Aorta (tissue), 5 donors: ENCODE measurements at places on chromosomes 4 and X. TPM values are rescaled to one million over a fixed set of nuclear protein-coding genes. Genes with fewer than 3 reads are reported as not detected.

EMCN gene
- total RNA-seq, result 26.5 TPM

ZDHHC15 gene
- 3.1 TPM for total RNA-seq

STK32B gene
- total RNA-seq, result 2.2 TPM

NPY2R gene
- total RNA-seq, result 0.13 TPM

NEK1 gene
- total RNA-seq, result 24.4 TPM

RASL11B gene
- total RNA-seq, result 5.7 TPM

BCOR gene
- total RNA-seq, result 46.7 TPM

PNMA5 gene
- not detected for total RNA-seq

EDA gene
- total RNA-seq, result 4.6 TPM

LNX1 gene
- total RNA-seq, result 11.1 TPM

UTP14A gene
- 13.6 TPM for total RNA-seq

CHRNA9 gene
- total RNA-seq, result not detected

DTHD1 gene
- 0.58 TPM for total RNA-seq

PABPC1L2B gene
- not detected for total RNA-seq

CLNK gene
- total RNA-seq, result 0.30 TPM

MAGEB4 gene
- not detected for total RNA-seq

TKTL2 gene
- total RNA-seq, result not detected

- DNase-seq, result no peak
Observed at GRCh38 chrX:82412858-82413257, 1095.2 kb upstream of the POU3F4 start.

- DNase-seq, result no peak
Observed at GRCh38 chr4:5361968-5362367, 310.7 kb downstream of the STK32B start.

GRCh38 chr4:188107931-188108843 is 1.2 kb downstream of the TRIML2 start:
- DNase-seq, result no peak

DNA sequence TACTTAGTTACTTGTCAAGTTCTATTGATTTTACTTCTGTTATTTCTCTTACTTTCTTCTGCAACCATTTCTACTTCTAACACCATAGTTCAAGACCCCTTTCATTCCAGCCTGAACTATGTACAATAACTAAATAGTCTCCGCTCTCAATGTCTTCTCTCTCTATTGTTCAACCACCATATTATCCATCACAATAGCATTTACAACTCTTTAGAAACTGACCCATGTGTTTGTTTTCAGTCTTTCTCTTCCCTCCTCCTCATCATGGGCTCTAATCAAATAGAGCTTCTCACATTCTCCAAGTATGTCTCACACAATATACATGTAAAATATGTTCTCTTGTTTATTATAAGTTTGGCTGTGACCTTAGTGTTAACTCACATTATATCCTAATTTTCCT is 143.6 kb downstream of the ZAR1 start:
- DNase-seq, result no peak

GRCh38 chr4:85779165-85779564 is 304.2 kb downstream of the ARHGAP24 start:
- DNase-seq, result no peak

- DNase-seq, result peak; percentile 69
Observed at GRCh38 chrX:23756165-23756564, 13.1 kb upstream of the ACOT9 start.

GRCh38 chrX:21905953-21906352 is 34.6 kb upstream of the SMS start:
- DNase-seq, result no peak

DNA sequence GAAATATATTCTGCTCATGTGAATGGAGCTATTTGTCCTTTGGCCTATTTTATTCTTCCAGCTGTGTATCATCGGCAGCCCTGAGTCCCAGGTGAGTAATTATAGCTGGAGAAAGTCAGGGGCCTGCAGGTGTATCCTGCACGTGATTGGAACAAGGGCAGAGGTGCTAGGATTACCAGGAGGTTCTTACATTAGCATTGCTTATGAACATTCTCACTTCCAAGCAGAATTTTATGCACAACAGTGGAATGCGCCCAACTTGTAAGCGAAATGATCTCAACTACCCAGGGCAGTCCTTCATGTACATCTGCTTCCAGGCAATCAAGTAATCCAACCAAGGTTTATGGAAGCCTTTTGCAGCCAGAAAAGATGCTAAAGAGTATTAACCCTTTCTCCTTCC is 68.9 kb upstream of the NRK start:
- no peak for DNase-seq

- DNase-seq, result no peak
Observed at GRCh38 chrX:391717-392574, 5.2 kb upstream of the PPP2R3B start.

GRCh38 chrX:19280636-19281035 is 63.1 kb upstream of the PDHA1 start:
- no peak for DNase-seq

DNA sequence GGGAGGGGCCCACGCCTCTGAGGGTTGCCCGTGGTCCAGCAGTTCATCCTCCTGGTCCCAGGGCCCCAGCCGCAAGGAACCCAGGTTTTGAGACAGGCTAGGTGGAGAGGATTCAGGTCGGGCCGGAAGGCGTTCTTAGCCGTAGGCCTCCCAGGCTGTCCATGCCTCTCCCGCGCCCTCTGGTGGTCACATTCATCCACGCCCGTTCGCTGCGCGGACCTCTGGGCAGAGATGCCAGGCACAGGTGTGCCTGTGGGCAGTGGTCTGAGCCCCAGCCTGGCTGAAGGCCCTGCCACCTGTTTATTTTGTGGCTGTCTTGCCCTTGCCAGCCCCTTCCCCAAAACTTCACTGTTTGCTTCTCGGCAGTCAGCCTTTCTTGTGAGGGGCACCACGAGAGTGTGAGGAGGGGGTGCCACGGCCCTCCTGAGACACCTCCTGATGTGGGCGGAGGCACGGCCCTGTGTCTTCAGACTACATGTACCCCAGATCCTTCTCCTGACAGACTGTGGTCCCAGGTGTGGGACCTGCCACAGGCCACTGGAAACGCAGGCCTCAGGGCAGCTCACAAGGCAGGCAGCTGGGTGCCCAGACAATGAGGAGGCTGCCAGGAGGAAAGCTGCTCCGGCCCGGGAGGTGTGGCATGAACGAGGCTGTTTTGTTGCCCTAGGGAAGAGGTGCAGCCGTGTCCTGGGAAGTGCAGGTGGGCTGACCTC is 5.0 kb downstream of the UVSSA start:
- peak; percentile 90 for DNase-seq

GRCh38 chr4:71533121-71533520 is 194.3 kb downstream of the SLC4A4 start:
- DNase-seq, result no peak

DNA sequence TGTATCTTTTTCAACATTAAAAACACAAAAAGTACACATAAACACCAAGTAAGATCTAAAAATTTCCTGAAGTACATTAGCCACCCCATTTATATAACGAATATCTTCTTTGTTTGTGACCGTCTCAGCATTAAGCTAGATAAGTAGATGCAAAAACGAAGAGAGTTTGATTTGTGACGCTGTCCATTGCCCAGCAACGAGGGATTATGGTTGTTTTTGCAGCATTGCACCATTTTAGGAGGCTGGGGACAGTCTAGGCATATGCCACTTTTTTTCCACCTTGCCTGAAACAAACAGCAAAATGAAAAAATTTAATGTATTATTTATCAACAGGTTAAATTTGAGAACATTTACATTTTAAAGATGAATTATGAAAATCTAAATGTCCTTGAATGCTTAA is 12.0 kb upstream of the IGSF1 start:
- DNase-seq, result no peak

GRCh38 chr4:122163767-122164166 is 11.6 kb downstream of the BLTP1 start:
- DNase-seq, result no peak

DNA sequence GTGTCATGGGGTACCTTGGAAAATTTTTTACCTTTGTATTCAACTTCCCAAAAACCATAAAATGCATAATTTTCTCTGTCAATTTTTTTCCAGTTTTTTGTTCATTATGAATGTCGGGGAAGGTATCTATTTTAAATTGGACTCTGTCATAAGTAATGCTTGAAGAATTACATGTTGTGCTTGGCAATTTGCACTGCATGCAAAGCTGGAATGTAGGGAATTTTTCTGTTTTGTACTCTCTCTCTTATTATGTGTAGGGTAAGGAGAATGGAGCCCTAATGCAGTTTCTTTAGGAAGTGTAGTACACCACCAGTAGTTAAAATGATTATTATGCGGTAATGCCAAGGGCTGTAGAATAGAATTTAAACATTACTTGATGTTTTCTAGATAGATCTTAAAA is 137.7 kb upstream of the LIMCH1 start:
- no peak for DNase-seq

- DNase-seq, result peak; percentile 86
Observed at GRCh38 chr4:182916483-182917181, 554 bp downstream of the DCTD start.

GRCh38 chrX:56733459-56734046 is 4.5 kb downstream of the NBDY start:
- no peak for DNase-seq

DNA sequence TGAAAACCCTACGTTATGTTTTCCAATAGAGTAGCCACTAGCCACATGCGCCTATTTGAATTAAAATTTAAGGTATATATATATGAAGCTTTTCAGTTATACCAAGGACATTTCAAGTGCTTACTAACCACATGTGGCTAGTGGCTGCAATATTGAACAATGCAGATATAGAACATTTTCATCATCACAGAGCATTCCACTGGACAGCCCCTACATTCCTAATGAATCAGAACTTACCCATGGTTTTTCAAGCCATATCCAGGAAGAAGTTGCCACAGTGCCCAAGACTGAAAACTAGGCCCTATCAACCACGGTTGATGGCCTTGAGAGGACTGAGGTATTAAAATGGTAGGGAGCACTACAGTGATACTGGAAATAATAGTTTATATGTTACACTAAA is 29.7 kb downstream of the NEK1 start:
- DNase-seq, result no peak

- DNase-seq, result no peak
Observed at GRCh38 chr4:165726831-165727230, 146.2 kb upstream of the TLL1 start.

DNA sequence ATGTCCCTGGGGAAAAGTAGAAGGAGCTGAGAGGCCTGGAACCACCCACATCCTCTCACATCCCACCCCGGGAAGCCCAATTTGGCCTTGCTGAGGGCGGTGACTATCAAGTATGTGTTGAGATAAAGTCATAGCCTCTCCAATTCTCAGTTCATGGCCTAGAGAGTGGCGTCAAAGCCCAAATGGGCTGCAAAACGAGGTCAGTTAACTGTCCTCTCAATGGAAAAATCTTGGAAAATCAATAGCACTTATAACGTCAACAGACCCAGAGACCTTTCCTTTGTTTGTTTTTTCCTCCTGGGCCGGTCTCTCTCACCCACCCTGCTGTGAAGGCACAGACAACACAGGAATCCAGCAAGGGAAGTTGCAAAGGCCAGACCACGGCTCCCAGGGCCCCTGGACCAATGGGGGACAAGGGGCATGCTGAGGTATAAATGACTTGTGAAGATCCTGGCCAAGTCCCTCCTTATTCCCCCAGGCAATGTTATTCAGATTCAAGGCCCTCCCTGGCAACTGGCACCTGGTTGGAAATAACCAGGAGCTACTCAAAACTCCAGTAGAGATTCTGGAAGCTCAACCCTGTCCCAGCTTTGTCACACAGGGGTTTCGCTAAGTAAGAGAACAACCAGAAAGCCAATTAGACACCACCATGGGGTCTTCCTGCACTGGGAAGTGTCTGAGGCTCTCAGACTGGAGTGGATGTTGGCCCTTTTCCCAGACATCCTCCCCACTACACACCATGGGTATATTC is 38.6 kb downstream of the TSC22D3 start:
- DNase-seq, result no peak

GRCh38 chr4:48018112-48018511 is 1.5 kb downstream of the NIPAL1 start:
- no peak for DNase-seq

DNA sequence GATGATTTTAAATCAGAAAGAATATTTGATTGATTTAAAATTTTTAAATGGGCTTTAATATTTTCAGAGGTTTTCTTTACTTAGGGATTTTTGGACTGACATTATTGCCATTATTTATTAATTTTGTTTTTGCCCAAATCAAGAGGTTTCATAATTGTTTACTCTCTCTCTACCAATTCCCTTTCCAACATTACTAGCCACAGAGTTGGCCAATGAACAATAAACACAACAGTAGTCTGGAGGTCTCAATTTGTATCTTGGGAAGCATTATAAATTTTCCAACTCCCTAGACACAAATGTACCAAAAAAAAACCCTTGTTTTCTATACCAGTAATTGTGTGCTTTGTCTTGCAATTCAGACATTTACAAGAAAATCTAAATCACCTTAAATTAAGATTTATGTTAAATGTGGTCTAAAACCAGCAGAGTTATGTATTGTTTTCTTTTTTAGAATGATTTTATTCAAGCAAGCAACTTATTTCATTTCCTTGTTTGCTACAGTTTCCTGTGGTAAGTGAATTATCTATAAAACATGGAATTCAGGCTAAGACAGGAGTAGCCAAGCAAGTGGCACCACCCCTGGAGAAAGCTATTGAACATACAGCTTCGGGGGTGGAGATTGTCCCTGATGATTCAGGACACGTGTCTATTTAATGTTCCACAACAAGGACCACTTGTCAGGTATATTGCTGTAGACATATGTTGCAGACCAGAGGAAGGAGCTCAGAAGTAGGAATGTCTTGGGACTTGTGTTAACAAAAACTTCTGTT is 622 bp downstream of the KLKB1 start:
- no peak for DNase-seq

DNA sequence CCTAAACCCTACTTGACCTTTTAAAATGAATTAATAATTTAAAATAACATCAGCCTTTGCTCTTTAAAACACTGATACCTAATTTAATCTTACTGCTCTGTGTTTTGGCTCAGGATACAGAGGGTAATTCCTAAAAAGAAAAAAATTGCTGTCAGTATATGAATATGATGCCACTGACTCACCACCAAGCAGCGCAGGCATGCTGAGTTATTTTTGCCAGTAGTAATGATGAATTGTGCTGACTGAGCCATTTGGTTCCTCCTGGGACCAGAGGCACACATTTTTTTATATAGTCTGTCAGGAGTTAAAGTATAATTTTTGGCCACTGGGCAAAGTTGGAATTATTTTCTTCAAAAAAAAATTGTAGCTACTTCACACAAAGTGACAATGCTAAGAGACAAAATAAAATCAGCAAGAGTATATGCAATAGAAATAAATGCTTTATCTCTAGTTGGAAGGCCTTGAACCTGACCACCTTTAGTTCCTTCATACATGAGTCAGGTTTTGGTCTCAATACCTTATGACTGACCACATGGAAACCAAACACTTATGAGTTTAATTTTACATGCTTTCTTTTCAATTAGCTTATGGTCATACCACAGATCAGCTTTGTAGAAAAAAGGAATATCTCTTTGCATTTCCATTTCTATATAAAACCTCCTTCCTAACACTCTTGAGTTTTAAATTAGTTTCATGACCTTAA is 115.1 kb downstream of the PPP3CA start:
- DNase-seq, result peak; percentile 69

- DNase-seq, result no peak
Observed at GRCh38 chrX:138794246-138794645, 82.7 kb upstream of the FGF13 start.
